Fibroblast of skin of scalp (primary cell): ENCODE measurements at places on chromosomes 2 and 18.

DNA sequence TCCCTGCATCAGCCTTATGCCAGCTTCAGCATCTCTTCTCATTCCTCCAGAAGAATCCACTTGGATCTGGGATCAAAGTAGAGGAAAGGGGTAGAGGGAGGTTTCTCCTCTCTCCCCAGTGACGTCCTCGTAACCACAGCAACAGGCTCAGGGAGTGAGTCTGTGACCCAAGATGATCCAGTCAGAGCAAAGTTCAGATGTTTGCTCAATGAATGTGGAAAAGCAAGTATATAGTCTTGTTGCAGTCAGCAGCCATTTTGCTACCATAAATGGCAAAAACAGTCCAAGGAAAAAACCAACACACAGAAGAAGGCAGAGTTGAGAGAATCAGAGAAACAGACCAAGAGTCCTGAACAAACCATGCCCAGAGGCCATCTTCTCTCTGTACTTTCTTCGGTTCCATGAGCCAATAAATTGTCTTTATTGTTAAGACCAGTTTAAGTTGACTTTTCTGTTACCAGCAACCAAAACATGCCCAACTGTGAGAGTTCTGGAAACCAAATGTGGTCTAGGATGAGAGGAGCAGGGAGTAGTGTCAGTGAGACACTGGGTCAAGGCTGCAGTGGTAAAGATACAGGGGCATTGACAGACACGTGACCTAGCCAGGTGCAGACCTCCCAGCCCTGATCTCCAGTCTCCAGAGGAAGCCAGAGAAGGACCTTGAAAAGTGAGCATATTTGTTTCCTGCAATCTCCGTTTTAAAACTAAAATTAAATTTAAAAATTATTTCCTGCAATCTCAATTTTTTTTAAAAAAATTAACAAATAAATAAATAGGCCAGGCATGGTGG is 3.2 kb upstream of the CXCR1 start:
- DNase-seq = peak; percentile 8

DNA sequence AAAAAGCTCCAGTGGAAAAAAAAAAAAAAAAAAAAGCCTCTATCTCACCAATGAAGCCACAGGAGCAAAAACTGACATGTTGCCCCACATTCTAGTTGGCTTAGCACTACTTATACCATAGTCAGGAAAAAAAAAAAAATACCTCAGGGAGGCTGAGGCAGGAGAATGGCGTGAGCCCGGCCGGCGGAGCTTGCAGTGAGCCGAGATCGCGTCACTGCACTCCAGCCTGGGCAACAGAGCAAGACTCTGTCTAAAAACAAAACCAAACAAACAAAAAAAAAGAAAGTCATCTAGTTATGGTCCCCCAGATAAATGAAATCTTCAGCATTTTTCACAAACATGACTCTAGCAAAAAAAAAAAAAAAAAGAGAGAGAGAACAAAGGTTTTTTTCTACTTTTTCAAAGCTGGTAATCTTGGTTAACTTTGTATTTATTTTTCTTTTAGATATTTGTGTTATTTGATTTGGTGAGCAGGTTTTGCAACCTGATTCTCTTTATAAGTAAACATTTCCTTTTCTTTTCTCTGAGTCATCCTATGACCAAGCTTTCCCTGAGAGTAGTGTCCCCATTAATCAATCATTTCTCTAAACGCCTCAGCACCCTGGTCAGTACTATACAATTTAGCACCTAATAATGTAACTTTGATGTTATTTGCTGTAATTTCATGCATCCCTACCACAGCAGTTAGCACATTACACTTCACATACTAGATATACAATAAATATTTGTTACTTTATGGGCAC is 273.7 kb upstream of the PIK3C3 start:
- DNase-seq = no peak

- no peak for DNase-seq
These were observed 130.3 kb downstream of the CELF4 start for GRCh38 chr18:37435150-37435867.

DNA sequence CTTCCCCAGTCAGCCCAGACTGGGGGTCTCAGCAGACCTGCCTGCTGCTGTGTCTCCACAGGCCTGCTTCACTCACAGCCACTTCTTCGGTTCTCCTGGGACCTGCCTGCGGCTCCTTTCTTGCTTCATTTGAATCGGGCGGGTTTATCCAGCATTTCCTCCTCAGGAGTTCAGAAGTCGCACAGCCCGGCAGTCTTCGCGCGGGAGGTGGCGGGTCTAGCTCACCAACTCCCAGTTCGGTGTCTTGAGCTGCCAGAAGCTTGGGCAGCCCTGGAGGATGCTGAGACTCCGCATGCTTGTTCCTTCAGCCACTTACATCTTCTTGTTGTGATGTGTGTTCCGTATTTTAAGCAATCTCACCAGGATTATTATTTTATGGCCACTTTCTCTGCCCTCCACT is 10.8 kb downstream of the D2HGDH start:
- no peak for DNase-seq

DNA sequence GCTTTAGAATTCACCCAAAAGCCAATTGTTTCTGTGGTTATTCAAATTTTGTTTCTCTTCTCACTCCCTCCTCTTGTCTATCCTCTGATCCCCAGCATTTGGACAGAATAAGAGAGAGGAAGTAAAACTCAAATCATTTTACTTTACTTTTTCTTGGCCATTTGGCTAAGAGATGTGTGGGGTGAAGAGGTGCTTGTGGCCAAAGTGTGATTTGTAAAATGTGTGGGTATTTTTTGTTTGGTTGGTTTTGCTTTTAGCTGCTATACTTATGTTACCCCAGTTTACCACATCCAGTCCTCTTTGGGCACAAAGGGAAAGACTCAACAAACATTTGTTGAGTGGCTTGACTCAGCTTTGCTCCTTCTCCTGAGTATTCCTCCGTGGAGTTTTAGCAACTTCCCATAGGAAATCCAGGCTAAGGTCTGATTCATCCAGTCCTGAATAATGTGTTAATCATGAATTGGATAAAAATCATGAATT is 109.1 kb upstream of the CYP1B1 start:
- DNase-seq = peak; percentile 63

DNA sequence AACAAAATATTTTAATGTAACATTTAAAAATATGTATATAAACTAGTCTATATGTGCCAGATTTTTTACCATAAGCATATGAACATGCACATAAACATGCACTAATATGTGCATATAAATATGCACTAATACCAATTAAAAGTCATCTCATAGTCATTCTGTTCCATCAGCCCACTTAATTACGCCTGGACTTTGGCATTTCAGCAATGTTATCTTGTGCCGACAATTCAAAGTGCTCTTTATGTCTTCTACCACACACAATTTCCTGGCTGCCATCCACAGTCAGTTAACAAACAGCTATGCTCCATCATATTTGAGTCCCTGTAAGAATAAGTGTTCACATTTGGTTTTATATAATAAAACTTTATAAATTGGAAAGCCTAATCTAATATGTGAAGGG is 92.6 kb upstream of the TSPYL6 start:
- peak; percentile 34 for DNase-seq

- no peak for DNase-seq
These were observed 33.1 kb downstream of the ADRA2B start for GRCh38 chr2:96083064-96083939.

DNA sequence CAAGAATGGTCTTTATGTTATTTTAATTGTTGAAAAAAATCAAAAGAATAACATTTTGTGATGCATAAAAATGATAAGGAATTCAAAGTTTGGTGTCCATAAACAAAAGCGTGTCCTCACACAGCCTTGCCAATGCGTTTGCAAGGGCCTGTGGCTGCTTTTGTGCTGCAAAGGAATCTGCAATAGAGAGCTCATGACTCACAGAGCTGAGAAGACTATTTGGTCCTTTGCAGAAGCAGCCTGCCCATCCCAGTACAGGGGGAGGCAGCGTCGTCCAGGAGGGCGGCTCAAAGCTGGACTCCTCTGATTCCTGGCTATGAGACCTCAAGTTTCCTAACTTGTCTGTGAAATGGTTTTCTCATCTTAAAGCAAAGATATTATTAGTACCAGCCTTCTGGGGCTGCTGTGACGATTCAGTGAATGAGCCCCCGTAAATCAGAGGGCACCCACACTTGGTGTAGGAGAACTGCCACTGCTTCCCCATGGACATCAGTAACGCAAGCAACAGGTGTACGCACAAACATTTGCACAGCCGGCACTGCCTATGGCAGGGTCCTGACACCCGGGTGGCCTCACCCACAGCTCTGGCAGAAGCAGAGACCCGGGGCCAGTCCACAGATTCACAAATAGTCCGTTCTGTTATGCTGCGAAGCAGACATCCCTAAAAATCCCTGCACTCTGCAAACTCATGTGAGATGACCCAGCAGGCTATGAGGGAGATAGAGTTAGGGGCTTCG is 70.6 kb upstream of the ASAP2 start:
- peak; percentile 67 for DNase-seq

- DNase-seq = no peak
These were observed 36.3 kb upstream of the NRXN1 start for GRCh38 chr2:51068237-51068636.

- DNase-seq = peak; percentile 22
These were observed 66.1 kb upstream of the DTNA start for GRCh38 chr18:34643989-34644388.

DNA sequence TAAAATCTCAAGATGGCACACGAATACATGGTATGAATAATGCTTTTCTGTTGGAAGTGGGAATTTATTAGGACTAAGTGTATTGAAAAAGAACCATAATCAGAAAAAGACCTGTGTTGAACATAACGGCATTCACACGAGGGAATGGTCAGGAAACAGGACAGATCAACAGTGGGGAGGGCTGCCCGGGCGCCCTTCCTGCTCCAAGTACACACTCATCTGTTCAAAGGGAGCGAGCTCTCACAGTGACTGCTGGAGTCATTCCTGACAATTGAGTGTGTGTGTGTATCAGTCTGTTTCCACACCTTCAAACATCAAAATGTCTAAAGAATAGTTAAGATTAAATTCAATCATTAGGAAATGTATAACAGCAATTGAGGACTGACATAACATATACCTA is 167.2 kb downstream of the HDAC4 start:
- DNase-seq = no peak

DNA sequence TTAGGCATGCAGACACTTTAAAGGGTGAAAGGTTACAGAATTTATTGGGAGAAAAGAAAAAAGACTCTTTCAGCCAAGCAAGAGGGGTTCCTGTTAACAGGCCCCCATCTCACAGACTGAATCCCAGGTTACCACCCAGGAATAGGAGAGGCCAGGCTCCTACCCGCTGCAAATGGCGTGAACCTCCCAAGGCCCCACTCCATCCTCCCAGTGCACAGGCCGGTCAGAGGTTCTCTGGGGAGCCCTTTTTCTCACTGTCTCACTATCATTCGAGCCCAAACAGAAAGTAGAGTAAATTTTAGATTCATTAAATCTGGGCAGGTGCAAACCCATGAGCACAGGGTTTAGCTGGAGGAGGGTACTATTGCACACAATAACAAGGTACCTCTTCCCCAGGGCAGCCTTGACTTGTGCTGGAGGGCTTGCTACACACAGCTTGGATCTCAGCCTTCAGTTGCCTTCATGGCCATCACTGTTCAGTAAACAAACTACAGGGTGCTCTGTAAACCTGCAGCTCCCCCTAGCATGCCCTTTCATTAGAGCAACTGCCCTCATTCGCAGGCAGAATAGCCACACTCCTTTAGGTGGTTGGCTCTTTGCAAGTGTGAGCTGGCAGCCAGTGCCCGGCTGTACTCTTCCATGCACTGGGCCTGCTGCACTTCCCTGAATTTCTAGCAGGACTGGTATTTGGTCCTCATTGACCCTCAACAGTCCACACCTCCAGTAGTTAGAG is 7.3 kb upstream of the PLEK start:
- DNase-seq = peak; percentile 36

- peak; percentile 57 for DNase-seq
These were observed 478.3 kb downstream of the FBXO15 start for GRCh38 chr18:73669297-73669696.

DNA sequence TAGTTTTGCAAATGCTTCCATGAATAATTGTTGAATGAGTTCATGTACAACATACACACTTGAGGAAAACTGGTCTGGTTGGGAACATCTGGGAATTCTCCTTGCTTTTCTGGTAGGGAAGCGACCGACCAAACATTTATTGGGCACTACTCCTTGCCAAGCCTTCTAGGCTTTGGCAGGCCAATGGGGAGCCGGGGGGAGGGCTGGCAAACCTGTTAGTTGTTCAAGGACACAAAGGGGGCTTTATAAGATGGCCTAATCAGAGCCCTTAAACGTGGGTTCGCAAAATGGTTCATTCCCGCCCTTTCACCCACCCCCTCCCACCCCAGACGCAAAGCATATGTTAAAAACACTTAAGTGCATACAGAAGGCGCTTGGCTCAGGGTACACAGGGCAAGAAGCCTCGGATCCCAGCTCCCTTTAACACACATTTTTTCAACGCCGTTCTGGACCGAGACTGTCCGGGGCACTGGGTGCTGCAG is 844 bp upstream of the VSNL1 start:
- DNase-seq = peak; percentile 71

- DNase-seq = no peak
These were observed 813.0 kb downstream of the MBD2 start for GRCh38 chr18:53411511-53411910.

DNA sequence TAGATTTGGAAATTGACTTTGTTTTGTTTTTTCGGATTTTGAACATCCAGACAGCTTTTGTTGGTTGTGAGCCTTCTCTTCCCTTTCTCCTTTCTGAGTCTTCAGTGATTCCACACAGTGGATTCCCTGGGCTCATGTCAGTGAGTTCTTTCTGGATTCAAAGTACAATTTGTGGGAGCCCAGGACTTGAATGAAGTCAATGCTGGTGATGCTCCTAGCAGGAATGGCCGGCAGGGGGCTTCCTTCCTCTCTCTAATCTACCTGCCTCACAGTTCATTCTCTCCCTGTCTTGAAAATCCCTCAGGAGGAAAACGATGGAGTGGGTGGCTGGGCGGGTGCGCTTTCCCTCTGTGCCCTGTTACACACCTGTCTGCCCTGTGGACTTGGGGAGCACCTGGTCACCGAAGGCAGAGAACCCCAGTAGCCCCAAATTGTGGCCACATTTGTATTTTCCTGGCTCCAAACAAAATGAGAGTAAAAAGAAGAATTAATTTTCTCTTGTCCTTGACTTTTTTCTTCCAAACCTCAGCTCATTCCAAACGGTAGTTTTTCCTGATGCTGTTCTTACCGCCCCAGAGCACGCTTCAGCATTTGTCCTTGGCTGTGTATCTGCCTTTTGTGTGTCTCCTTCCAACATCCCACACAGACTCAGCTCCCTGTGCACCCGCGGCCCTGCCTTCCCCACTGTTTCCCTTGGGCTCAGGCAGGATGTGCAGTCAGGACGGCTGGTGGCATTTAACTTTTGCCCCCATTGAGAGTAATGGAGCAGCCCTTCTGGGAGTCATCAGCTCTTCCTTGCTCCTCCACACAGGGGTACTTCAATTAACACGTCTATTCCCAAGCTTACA is 86.6 kb downstream of the MARCO start:
- DNase-seq = peak; percentile 11
